ENCODE measurements at places on chromosomes 3 and 15.

GRCh38 chr3:113331187-113331586 lies 110.1 kb downstream of the CFAP44 start:
- DNase-seq, result no peak

DNA sequence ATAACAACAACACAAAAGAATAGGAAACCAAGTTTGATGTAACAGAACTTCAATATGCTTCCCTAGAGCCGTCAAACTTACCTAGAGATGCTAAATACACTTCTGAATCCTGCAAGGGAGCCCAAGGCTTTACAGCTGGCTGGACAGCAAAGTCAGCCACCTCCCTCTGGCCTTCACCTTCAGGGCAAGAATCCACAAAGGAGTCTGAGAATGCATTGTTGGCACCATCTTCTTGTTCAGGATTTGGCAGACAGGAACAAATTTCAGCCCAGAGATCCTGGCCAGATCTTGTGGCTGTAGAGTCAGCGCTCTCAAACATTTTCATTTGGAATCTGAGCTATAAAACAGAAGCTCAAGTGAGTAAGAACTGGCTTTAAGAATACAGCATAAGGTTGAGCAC lies 2.2 kb downstream of the CCDC32 start:
- DNase-seq, result no peak

DNA sequence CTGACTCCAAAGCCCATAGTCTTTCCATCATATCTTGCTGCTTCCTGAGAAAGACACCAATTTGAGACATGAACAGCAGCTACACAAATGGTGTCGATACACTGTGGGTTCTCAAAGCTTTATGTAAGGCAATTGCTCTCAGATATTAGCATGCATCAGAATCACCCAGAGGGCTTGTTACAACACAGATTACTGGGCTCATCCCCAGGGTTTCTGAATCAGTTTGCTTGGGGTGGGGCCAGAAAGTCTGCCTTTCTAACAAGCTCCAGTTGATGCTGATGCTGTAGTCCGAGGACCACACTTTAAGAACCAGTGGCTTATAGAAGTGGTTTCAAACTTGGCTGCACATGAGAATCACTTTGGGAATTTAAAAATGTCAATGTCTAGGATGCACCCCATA lies 86.5 kb downstream of the SEMA6D start:
- DNase-seq, result no peak

GRCh38 chr3:55006244-55006676 lies 78.4 kb upstream of the LRTM1 start:
- no peak for DNase-seq

DNA sequence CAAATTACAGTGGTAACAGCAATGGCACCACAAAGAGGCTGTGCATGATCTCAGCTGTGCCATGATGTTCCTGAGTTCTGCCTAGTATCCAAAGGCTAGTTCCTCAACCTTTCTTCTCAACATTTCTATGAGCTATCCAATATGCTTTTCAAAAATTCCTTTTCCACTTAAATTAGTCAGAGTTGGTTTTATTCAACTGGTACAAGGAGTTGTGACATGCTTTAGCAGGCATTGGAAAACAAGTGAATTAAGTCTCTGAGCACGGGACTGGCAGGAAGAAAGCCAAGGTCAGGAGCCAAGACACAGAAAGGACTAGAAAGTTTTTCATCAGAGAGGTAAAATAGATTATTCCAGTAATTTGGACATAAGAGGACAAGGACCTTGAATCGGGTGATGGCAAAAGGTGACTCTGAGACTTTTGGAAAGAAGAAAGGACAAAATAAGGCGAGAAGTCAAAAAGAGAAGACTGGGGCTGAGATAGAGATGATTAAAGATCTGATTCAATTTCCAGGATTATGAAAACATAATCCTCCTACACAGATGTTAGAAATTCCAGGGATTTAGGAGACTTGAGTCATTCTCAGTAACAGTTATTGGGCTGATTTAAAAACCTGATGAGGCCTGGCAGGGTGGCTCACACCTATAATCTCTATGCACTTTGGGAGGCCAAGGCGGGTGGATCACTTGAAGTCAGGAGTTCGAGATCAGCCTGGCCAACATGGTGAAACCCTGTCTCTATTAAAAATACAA lies 36.1 kb downstream of the PBRM1 start:
- no peak for DNase-seq

DNA sequence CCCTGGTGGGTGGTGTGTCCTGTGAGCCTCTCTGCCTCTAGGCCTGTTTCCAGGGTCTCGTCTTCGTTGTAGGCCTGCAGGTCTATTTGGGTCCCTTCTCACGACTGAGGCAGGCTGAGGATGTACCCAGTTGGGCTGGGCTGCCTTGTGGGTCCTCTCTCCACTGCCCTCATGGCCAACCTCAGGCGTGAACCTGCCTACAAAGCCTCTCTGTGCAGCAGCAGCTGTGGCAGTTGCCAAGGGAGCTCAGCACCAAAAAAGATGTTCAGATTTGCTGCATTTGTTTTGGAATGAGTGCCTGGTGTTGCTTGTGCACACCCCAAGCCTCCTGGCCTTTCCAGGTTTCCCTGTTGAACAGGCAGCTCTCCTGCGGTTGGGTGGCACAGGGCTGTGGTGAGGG lies 13.4 kb downstream of the KLF13 start:
- DNase-seq, result no peak

DNA sequence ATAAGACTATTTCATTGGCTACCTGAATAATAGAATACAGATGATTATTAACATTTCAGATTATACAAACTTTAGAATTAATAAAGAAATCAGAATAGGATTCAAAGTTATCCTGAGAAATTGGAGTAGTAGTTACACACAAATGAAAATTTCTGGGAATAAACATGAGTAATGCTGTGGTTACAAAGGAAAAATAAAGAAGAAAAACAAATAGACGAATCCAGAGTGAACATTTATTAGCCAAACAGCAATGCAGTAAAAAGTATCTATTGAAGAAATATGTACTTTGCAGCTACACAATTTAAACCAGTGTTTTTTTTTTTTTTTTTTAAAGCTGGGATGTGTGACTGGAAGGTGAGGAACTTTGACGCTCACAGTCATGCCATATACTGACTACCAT lies 1159.2 kb downstream of the TUSC7 start:
- no peak for DNase-seq

GRCh38 chr3:8371085-8371551 lies 130.5 kb upstream of the LMCD1 start:
- DNase-seq, result no peak

GRCh38 chr3:38555149-38555840 lies 59.2 kb downstream of the EXOG start:
- no peak for DNase-seq

DNA sequence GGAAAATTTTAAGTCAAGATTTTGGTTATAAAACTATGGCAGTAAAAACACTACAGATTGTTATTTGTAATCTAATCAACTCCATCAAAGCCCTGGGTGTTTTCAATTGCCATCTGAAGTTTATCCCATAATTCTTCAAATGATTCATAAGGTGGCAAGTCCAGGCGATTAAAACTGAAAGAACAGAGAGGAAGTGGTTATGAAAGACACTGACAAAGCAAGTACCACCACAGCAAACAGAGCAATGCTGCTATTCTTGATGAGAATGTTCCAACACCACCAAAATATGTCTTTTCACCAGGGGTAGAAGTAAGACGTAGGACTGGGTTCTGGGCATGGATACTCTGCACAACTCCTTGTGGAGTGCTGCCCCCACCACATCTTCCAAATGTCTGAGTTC lies 86.9 kb upstream of the PRTG start:
- DNase-seq, result no peak

- no peak for DNase-seq
These were observed 178.6 kb upstream of the LYSMD4 start for GRCh38 chr15:99911816-99912215.

- DNase-seq, result no peak
These were observed 19.3 kb downstream of the SLC51A start for GRCh38 chr3:196235452-196236122.

- DNase-seq, result no peak
These were observed 240.8 kb downstream of the NR1D2 start for GRCh38 chr3:24185738-24186384.

- no peak for DNase-seq
These were observed 25.0 kb downstream of the DNAH1 start for GRCh38 chr3:52341123-52341522.

DNA sequence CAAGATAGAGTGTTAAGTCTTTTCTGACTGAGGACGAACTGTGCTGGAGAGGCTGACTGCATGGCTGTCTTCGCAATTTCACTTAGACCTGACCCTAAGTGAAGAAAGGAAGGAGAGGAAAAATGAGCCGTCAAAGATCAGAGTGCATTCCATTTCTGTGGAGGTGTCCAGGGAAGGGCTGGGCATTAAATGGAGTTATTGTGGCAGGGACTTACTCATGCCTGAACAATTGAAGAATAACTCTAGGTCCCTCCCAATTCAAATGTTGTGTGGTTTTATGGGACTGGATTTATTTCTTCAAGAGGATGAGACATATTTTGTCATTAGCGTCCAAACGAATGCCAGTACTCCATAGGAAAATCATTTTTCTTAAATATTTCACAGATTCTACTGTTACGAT lies 187.3 kb upstream of the CFAP20DC start:
- DNase-seq, result no peak

DNA sequence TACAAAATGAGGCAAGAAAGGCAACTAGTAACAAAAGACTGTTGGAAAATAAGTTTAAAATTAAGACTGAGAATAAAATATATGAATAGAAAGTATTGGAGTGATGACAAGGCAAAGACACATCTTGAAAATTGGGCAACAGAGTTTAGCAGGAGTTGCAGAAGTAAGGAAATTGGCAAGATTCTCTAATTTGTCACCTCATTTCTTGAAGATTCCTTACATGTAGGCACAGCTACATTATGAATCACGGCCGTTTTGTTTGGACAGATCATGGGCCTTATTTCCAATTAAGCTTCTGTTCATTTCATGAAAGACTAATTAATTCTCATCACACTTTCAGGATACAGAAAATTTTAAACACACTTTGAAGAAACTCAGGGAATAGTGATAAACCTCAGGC lies 170.1 kb downstream of the ROBO1 start:
- DNase-seq, result no peak

DNA sequence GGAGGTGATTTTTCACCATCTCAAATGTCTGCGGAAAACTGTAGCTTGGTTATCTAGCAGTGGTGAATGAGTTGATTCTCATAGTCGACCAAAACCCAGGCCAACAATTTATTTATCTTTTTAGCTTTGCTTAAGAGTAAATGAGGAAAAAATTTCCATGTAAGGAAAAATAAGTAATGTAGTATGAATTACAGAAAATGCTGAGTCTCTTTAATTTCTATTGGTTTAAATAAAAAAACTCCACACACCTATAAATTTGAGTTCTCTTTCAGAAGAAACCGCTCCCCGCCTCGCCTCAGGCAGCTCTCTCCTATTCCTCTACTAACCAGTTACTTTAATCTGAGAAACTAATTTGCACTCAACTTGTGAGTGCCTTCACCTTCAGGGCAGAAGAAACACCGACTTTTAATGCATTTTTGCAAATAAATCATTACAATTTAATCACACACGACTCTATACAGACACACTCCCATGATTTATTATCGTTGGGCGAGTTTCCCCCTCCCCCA lies 540 bp upstream of the RSRC1 start:
- no peak for DNase-seq

DNA sequence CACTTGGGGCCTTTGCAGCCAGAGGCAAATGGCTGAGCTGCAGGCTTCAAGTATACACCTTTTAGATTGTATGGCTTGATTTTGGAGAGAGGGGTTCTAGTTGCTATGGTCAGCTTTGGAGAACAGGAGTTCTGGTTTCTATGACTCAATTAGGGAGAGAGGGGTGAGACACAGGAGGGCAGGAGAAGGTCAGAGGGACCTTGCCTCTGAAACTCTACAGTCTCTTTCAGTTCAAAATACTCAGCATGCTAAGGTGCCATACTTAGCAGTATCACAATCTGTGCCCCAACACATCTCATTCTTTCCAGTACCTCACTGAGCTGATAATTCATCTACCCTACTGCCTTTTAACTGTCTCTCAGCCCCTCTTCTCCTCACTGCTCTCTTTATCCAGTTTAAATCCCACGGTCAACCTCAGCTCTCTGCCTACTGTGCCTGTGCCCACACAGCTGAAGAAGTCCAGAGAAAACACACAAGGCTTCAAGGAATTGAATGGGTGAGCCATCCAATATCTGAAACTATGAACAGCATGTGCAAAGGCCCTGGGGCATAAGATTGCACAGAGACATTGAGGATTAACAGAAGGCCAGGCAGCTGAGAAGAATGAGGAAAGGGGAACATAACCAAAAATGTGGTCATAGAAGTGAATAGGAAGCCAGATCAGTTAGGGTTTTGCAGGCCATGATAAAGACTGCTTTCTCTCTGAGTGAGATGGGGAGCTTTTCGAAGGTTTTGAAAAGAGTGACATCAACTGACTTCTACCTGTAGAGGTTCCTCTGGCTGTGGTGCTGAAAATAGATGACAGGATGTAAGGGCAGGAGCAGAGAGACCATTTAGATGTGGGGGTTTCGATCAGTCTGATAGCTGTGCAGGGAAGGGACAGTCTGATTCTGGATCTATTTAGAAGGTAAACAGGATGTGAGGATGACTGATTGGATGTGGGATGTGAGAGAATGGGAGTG lies 54.5 kb upstream of the C3orf80 start:
- no peak for DNase-seq

All from central memory CD8-positive, alpha-beta T cell (primary cell).